ENCODE measurements at places on chromosomes 16 and 17.

DNA sequence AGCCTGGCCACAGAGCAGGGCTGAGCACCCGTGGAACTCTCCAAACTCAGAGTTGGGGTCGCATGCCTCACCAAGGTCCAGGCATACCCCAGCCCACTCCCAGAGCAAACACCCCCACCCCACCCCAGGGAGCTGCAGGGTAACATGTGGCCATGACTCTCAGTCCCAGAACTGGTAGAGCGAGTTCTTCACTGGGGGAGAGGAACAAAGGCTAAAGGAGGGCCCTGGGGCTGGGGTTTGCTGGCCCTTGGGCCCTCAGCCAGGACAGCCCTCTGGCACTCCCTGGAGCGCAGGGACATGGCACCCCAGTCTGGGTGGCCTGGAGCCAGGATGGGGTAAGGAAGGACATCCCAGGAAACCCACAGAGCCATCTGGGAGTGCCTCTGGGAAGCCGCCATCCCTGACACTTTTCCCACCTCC is 4.2 kb downstream of the HID1 start:
- H3K36me3 ChIP-seq = no peaks in the 10 kb centered on the region
- DNase-seq = no peak
- peaks cover 28% of the 10 kb centered on the region for H3K27me3 ChIP-seq
- peaks cover 6% of the 10 kb centered on the region for H3K4me1 ChIP-seq
- no peak overlapping the region for H3K27ac ChIP-seq

DNA sequence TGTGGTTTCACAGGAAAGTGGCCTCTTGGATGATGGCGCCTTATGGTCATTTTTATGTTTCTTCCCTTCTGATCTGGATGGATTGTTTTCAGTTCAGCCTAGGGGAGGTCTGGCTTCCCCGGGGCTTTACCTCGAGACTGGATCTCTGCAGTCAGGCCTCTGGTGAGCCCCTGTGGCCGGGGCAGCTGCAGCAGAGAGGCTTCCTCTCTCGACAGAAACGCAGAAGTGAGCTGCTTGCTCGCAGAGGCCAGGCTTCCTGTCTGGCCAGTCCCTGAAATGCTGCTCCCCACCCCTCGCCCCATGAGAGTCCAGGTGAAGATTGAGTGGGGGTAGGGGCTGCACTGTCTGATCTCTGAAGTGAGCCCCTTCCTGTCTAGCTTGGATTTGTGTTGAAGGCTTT is 44.0 kb downstream of the PLCG2 start:
- H3K36me3 ChIP-seq = no peaks in the 10 kb centered on the region
- no peak overlapping the region for H3K4me3 ChIP-seq
- peaks cover 8% of the 10 kb centered on the region for H3K4me1 ChIP-seq
- H3K27ac ChIP-seq = no peak overlapping the region
- DNase-seq = no peak

DNA sequence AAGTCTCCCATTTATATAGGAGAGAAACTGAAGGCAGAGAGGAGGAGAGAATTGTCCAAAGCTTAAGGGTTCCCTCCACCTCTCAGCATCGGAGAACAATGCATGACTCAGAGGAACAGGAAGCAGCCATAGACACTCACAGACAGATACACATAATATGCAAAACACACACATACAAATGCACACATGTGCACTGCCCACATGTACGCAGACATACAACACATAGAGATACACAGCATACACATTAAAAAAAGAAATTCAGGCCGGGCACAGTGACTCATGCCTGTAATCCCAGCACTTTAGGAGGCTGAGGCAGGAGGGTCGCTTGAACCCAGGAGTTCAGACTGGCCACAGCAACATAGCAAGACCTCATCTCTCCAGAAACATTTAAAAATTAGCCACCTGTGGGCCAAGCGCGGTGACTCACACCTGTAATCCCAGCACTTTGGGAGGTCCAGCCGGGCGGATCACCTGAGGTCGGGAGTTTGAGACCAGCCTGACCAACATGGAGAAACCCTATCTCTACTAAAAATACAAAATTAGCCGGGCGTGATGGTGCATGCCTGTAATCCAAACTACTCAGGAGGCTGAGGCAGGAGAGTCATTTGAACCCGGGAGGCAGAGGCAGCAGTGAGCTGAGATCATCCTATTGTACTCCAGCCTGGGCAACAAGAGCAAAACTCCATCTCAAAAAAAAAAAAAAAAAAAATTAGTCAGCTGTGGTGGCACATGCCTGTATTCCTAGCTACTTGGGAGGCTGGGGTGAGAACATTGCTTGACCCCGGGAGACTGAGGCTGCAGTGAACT is 11.3 kb downstream of the ERAL1 start:
- no peaks in the 10 kb centered on the region for H3K27me3 ChIP-seq
- peaks cover 5% of the 10 kb centered on the region for H3K36me3 ChIP-seq
- H3K4me3 ChIP-seq = no peak overlapping the region

DNA sequence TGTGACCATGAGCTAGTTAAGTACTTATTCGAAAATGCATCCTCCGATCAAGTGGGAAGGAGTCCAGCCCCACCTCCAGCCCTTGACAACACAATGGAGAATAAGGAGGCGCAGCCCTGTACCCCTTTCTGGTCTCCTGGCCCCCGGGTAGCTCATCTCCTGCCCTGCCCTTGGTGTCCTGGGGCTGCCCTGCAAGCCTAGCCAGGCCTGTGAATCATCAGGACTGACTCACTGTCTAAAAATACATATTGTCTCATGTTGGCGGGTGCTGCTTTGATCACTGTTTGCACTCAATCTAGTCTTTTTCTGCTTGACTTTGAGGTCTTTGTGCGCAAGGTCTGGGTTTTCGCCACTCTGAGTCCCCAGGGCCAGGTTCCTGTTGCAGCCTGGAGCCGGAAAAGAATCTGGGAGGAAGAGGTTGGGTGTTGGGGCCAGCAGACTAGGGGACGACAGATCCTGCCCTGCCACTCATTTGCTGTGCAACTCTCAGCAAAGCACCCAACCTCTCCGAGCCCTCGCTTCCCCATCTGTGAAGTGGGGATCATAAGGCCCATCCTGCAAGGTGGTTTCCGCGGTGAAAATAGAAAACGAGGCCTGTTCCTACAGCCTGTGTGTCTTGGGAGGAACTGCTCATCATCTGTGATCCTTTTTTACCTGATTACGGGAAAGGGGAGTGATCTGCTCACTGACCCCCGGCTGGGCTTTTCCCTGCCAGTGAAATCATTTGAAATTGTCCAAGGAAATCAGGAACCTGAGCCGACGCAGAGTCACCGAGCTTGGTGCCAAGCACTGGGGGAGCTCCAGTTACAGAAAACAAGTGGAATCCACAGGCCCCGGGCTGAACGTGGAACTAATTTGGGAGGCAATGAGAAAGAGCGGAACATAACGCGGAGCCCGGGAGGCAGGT is 230.4 kb downstream of the PARN start:
- no peaks in the 10 kb centered on the region for H3K36me3 ChIP-seq
- H3K4me3 ChIP-seq = no peak overlapping the region
- no peaks in the 10 kb centered on the region for H3K27me3 ChIP-seq

DNA sequence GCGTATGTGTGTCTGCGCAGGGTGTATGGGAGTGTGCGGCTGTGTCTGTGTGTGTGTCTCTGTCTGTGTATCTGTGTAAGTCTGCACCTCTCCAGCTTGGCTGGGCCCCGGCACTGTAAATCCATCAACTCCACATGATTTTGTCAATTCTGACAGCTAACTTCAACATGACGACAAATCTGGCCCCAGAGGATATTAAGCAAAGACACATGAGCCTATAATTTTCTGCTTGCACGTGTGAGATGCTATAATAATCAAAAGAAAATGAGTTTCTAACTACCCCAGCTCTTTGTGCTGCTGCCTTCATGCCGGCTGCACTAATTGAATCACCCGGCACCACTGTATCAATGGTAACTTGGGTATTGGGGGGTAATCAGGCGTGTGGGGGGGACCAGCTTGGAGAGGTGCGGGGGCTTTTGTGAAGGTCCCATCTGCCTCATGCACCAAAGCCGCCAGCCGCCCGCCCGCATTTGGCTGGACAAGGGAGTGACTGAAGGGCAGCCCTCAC is 57.6 kb upstream of the LHX1 start:
- no peak overlapping the region for H3K4me3 ChIP-seq
- peaks cover 6% of the 10 kb centered on the region for H3K4me1 ChIP-seq
- H3K27me3 ChIP-seq = peaks cover 2% of the 10 kb centered on the region
- no peak for DNase-seq
- H3K27ac ChIP-seq = no peak overlapping the region
- H3K36me3 ChIP-seq = no peaks in the 10 kb centered on the region

- no peak for DNase-seq
- H3K27me3 ChIP-seq = peaks cover 25% of the 10 kb centered on the region
- H3K4me1 ChIP-seq = no peaks in the 10 kb centered on the region
- H3K36me3 ChIP-seq = no peaks in the 10 kb centered on the region
- no peak overlapping the region for H3K27ac ChIP-seq
Measured at GRCh38 chr17:36824678-36825101, 112.6 kb upstream of the LHX1 start.

GRCh38 chr16:59060207-59060606 is 326.1 kb upstream of the GOT2 start:
- H3K36me3 ChIP-seq = no peaks in the 10 kb centered on the region
- DNase-seq = no peak
- no peaks in the 10 kb centered on the region for H3K27me3 ChIP-seq

GRCh38 chr17:34581446-34582184 is 2.2 kb downstream of the TMEM132E start:
- H3K4me1 ChIP-seq = peaks cover 11% of the 10 kb centered on the region
- H3K4me3 ChIP-seq = no peak overlapping the region
- peaks cover 74% of the 10 kb centered on the region for H3K27me3 ChIP-seq

GRCh38 chr16:84839956-84840355 is 20.2 kb downstream of the CRISPLD2 start:
- peaks cover 25% of the 10 kb centered on the region for H3K27me3 ChIP-seq
- no peak overlapping the region for H3K27ac ChIP-seq
- no peaks in the 10 kb centered on the region for H3K4me1 ChIP-seq
- no peak for DNase-seq
- H3K36me3 ChIP-seq = no peaks in the 10 kb centered on the region
- H3K4me3 ChIP-seq = no peak overlapping the region

DNA sequence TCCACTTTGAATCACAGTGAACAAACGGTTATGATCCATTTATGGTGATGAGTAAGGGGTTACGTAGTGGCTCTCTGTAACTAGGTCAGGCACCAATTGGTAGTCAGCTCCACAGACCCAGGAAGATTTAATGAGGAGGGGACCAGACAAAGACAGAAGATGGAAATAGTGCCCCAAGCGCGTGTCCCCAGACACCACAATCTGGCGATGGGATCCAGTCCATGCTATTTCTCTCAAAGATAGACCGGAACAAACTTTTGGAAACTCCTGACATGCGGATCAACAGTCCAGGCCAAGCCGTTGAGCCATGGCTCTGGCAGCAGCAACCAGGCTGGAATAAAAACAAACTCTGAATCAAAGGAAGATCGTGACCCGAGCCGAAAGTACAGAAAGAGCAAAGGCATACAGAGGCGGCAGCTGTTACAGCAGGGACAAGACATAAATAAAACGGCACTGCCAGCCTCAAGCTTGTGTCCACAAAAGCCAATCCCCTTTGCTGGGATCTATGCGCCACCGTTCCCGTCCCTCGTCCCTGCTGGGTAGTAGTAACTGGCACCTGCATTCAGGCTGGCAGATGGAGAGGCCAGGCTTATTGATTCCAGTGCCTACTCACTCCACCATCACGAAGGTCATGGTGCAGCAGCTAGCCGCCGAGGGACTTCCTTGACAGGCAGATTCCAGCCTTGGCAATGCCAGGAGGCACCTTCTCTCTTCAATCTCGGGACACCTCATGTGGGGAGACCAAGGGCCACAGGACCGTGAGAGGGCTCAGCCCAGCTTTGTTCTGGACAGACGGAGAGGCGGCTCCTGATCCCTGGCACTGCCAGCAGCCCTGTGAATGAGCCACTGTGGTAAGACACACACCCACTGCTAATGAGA is 50.2 kb downstream of the CDH11 start:
- H3K27me3 ChIP-seq = no peaks in the 10 kb centered on the region
- DNase-seq = no peak
- H3K36me3 ChIP-seq = no peaks in the 10 kb centered on the region

GRCh38 chr17:11739351-11739750 is 141.1 kb downstream of the DNAH9 start:
- no peak overlapping the region for H3K4me3 ChIP-seq
- no peaks in the 10 kb centered on the region for H3K4me1 ChIP-seq
- H3K27me3 ChIP-seq = no peaks in the 10 kb centered on the region
- H3K27ac ChIP-seq = no peak overlapping the region

GRCh38 chr16:10824111-10824893 is 5.7 kb upstream of the TVP23A start:
- no peak overlapping the region for H3K4me3 ChIP-seq
- no peak overlapping the region for H3K27ac ChIP-seq
- no peaks in the 10 kb centered on the region for H3K36me3 ChIP-seq
- DNase-seq = no peak
- peaks cover 13% of the 10 kb centered on the region for H3K4me1 ChIP-seq

DNA sequence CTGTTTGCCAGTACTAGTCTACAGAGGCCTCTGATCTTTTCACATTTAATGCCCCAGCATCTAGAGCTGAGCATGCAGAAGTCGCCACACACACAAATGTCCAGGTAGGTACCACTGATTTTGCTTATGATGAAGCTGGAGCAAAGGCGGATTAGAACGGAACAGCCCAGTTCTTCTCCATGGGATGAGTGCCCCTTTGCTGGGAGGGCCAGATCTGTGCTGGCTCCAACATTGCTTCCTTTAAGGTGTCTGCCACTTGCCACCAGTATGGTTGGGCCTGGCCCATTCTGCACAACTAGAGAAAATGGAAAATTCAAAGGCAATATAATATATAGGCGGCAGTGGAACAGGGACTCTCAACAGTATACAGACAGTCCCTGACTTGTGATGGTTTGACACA is 2.2 kb upstream of the MNT start:
- peaks cover 49% of the 10 kb centered on the region for H3K4me1 ChIP-seq
- H3K27ac ChIP-seq = no peak overlapping the region
- H3K4me3 ChIP-seq = peak overlapping the region; percentile 77
- H3K27me3 ChIP-seq = no peaks in the 10 kb centered on the region
- peaks cover 10% of the 10 kb centered on the region for H3K36me3 ChIP-seq

- no peaks in the 10 kb centered on the region for H3K36me3 ChIP-seq
- peaks cover 74% of the 10 kb centered on the region for H3K27me3 ChIP-seq
- no peak for DNase-seq
Measured at GRCh38 chr16:54939510-54940278, 9.0 kb downstream of the IRX5 start.

DNA sequence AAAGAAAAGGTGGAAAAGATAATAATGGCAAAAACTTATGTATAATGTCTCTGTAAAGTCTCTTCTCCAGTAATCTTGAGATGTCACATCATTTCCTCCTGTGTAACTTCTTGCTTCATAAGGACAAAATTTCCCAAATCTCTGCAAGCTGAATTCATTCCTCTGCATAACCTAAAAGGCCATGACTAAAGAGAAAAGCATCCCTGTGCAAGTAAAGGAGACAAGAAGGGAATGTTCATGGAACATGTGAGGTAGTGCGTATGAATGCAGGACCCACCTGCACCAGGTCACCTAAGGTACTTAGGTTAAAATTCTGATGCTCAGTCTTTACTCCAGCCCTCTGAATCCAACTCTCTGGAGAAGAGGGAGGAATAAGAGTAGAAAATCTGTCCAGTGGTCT is 46.9 kb upstream of the NLK start:
- H3K4me1 ChIP-seq = no peaks in the 10 kb centered on the region
- H3K27ac ChIP-seq = no peak overlapping the region
- no peak overlapping the region for H3K4me3 ChIP-seq
- no peak for DNase-seq

All from activated T-helper 1 cell treated with anti-CD3 and anti-CD28 coated beads, Interleukin-12 subunit alpha, Interleukin-12 subunit beta, Interleukin-2, Interleukin-4 antibody, amounts not matched to agents 30 ng/mL and 10 ng/mL and 1 ng/mL, durations not matched to agents 14 hours and 24 hours and 36 hours (primary cell).